ENCODE measurements at places on chromosomes 7 and 10.

DNA sequence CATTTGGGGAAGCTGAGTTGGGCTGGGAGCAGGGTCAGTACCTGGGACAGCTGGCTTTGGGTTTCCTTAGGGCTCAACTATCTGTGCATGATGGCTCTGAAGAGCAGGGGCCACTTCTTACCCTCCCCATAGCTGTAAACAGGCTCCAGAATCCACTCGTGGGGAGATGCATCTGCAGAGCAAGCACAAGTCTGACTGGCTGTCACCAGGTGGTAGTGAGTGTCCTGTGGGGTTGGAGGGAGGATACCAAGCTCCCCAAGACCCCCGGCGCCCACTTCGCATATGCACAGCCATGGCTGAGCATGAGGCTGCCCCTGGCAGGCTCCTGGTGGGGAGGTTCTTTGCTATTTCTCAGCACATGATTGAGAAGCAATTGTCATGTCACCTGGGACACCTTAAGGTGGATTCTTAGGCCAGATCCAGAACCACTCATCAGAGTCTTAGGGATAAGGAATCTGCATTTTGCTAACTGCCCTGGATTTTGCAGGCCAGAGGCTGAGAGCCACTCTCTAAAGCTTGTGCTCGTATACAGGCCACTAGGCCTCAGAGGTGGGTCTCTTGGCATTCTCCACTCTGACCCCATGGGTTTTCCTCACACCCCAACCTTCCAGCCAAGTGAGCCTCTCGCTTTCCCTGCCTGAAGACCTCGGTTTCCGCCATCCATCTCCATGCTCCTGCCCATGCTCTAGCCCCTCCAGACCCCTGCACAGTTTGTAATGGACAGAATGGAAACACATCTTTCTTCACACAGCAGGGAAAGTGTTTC, 53.7 kb downstream of the ADCY1 start:
- DNase-seq = no peak

DNA sequence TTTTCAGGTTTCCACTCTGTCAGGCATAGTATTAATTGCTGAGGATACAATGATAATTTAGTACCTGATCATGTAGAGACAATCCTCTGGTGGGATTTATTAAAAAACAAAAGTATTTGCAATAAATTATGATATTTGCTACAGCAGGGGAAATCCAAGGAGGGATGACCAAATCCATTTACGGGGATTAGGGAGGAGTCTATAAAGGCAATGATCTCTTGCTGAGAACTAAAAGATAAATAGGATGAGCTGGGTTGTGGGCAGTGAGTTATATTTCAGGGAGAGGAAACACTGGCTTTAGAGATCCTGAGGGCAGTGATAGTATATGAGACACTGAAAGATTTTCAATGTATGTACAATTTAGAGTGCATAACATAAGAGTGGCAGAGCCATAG, 305.5 kb downstream of the GPR37 start:
- DNase-seq = no peak

DNA sequence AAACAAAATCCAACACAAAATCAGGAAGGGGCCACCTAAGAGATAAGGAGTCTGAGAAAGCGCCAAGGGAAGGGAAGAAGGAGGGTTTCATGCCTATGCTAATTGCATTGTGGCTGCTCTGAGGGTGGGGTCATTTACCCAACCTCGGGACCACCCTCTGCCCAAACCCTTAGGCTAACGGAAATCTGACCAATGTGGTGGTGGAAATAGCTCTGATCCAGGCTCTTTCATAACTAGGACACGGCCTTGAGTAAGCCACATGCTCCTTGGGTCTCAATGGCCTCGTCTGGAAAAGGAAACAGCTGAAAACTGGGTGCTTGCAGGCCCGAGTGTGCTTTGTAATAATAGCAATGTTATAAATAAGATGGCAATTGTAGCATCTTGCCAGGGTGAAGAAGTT, 14.9 kb upstream of the SRGN start:
- DNase-seq = no peak

GRCh38 chr10:16893664-16894063, 76.4 kb upstream of the RSU1 start:
- DNase-seq = no peak
